ENCODE measurements at places on chromosomes 4 and X.

- peak; percentile 76 for DNase-seq
These were observed 77.2 kb upstream of the BCOR start for GRCh38 chrX:40174854-40175510.

DNA sequence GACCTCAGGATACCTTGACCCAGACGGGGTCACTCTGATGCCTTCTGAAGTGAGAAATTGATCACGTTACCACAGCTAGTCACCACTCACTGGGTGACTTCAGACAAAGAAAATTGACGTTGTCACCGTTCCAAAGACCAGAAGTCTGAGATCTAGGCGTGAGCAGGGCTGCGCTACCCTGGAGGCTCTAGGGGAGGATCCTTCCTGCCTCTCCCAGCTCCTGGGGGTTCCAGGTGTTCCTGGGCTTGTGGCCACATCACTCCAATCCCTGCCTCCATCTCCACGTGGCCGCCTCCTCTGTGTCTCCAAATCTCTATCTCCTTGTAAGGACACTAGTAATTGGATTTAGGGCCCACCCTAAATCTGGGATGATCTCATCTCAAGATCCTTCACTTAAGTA lies 48.9 kb upstream of the CD99 start:
- no peak for DNase-seq

GRCh38 chr4:109432696-109433095 lies 919 bp upstream of the SEC24B start:
- peak; percentile 12 for DNase-seq

DNA sequence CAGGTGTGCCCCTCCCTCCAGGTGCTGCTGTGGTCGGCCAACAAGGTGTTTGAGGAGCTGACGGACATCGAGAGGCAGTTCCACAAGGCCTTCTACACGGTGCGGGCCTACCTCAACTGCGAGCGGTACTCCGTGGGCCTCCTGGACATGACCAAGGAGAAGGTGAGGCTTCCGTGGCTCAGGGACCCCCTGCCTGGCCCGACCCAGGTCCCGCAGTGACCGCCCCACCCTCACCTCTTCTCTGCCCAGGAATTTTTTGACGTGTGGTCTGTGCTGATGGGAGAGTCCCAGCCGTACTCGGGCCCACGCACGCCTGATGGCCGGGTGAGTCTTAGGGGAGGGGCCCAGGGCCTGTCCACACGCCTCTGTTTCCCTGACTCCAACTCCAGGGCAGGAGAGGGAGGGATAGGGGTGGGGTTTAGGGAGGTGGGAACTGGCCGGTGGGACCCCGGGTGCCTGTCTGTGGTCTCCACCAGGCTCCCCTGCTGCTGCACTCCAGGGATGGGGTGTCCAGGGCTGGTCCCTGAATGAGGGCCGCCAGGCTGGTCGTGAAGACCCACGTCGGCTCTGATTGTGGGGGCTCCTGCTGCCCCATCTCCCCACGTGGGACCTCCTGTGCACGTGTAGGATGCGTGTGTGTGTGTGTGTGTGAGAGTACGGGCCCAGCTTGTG lies 20.1 kb downstream of the ATP5ME start:
- no peak for DNase-seq

DNA sequence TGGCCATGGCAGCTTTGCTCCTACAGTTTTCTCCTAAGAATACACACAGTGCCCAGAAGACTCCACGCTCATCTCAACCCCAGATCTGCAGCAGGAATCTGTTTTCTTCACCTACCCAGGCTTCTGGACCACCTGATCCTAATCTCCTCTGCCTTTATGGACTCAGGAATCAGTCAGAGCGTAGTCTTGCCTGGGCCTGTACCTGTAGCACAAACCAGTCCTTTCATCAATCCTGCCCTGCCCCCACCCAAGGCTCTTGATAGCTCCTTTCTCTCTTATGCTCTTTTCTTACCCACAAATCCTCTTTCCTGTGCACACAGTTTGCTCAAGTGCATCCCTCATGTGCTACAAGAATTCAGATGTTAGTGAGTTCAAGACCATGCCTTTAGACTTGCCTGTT lies 89.7 kb downstream of the ZNF718 start:
- DNase-seq: no peak
